ENCODE measurements at places on chromosomes 16 and 17.
A peak's percentile ranks its signal among the peaks of the same experiment; 100 is the strongest.

- DNase-seq = no peak
Measured at GRCh38 chr17:6701719-6702118, 11.4 kb downstream of the SLC13A5 start.

- peak; percentile 81 for DNase-seq
Measured at GRCh38 chr16:83952940-83953795, at the start of gene OSGIN1. OSGIN1 (plus strand) TSS chr16:83953240; CDS start chr16:83957672, 4,432 bp downstream.

- no peak for DNase-seq
Measured at GRCh38 chr16:67413978-67414911, 2.0 kb downstream of the ZDHHC1 start.

DNA sequence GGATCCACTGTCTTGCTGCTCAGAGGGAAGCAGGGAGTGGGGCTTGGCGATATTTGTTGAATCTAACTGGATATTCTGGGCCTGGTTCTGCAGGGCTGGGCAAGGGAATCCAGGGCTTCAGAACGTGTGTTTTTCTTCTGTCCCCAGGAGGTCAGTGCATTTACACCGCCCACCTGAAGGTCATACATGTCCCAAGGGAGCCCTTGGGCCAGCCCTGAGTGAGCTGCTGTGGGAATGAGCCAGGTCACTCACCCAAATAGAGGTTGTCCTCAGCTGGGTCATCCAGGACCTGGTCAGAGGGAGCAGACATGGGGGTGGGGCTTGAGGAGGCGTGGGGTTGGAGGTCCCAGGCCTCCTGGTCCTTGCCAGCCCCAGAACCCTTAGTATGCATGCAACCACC lies 10.6 kb downstream of the CAMKK1 start:
- no peak for DNase-seq

GRCh38 chr17:71936977-71937376 lies 183.8 kb upstream of the SOX9 start:
- DNase-seq = no peak

DNA sequence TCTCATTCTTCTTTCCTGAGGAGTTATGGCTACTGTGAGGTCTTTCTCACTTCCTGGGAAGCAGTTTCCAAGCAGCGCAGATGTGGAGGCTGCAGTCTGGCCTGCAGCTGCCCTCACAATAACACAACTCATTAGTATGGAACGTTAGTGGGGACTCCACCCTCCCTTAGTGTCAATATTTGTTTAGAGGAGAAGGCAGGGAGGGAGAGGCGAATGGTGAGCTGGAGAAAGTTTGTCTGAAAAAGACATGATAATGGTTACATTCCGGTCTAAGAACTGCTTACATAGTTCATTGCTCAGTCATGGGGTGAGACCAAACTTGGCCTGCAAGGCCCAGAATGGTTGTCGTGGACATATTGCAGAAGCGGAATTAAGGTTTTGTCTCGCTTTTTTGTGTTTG lies 170.2 kb downstream of the HS3ST3B1 start:
- DNase-seq = no peak

DNA sequence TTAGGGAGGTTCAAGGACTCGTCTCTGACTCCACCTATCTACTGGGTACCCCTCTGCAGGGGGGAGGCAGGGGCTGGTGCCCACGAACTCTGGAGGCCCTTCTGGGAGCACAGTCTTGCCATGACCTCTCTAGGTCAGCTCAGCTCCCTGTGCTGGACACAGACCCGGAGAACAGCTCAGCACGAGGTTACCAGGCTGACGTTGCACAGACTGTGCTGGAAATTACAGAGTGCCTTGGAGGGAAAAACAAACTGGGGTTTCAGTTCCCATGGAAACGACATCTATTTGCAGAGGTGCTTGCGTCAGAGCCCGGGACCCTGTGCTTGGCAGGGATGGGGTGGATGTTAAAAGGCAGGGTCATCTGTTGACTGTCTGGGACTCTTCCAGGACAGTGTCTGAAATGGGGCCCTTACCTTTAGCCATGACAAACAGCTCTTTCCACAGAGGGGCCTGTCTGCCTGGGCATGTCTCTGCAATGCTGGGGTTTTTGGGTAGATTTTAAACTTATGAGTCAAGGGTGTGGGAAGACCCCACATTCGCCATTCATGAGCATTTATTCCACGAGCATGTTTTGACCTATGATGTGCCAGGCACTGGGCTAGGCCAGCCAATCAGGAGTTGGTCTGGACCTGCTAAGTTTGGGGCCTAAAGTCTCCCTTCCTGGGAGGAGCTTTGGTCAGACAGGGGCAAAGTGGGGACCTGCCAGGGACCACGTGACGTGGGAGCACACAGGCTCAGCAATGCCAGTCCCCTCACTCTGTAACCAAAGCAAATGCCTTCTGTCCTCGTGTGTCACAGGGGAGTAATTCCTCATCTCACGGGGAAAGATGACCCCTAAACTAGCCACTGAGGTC lies 22.5 kb downstream of the CCR7 start:
- DNase-seq = peak; percentile 94

- no peak for DNase-seq
Measured at GRCh38 chr17:57273490-57273889, 17.2 kb downstream of the MSI2 start.

- DNase-seq = no peak
Measured at GRCh38 chr16:23952128-23952970, 116.6 kb downstream of the PRKCB start.

DNA sequence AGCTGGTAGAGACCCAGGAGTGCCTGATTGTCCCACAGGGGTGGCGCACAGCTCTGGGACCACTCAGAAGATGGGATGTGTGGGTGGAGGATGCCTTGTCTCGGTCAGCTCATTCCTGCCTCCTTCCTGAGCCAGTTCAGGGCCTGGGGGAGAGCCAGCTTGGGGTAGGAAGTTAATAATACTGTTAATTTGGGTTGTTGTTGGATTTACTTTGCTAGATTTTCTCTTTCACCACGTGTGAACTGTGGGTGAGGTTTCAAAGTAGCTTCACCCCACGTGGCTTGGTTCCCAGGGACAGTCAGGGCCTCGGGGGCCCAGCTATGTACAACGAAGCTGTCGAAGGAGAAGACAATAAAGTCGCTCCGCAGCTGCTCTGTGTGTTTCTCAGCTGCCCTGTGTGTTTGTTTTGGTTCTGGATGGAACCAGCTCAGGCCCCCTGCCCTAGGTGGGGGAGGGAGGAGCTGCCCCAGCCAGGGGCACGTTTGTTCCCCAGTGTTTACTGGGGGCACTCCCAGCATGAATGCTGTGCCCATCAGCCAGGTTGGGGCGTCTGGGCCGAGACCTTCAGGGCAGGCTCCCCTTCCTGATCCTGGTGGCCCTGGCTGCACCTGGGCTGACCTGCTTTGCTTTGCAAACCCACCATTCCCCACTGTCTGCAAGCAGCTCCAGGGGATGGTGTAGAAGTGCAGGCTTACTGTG lies 2.3 kb downstream of the NUDT16L1 start:
- DNase-seq = no peak

DNA sequence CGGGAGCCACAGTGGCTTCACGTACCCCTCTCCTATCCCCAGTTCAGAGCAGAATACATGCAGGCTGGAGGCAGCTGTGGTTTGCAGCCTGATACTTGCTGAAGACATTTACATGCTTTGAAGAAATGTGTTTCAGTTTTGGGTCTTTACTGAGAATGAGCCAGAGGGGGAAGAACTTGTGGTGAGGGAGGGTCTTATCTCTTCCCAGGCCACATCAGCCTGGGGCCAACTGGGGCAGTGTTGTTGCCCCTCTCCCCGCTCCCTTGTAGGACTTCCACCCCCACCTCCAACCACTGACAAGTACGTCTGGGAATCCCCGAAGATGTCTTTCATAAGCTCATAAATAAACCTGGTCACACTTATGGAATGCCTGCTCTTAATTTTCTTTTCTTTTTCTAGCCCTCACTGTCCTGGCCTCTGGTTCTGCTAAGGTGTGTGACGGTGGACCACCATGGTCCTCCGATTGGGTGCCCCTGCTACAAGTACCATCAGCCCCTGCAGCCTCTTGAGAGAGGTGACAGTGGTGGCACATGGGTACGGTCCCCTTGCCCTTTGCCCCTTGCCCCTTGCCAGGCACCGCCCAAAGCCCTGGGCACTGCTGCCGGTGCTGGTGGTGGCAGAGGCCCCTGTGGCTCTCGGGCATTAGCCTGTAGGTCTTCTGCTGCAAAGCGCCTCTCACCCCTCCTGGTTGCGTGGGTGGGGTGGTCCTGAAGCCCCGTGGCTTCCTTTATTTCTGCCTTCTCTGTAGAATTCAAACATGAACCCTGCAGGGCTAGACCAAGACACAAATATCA lies 144.8 kb upstream of the RPH3AL start:
- no peak for DNase-seq

DNA sequence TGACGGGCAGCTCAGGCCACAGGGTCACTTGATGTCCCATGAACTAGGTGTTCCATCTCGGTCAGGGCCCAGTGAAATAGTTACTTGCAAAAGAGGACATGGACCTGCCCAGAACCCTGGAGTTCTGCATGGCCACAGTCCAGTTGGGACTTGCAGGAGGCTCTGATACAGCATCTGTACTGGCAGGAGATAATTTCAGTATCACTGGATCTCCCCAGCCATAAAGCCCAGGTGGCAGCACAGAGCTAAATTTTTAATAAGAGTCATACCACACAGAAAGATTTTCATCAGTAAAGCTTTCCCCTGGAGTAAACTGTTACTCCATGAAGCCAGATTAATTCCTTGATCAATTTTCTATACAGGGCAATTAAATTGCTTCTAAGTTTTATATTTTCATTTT lies 18.0 kb upstream of the SLC16A5 start:
- DNase-seq = no peak

GRCh38 chr16:1678500-1679098 lies 520 bp downstream of the JPT2 start:
- peak; percentile 62 for DNase-seq

DNA sequence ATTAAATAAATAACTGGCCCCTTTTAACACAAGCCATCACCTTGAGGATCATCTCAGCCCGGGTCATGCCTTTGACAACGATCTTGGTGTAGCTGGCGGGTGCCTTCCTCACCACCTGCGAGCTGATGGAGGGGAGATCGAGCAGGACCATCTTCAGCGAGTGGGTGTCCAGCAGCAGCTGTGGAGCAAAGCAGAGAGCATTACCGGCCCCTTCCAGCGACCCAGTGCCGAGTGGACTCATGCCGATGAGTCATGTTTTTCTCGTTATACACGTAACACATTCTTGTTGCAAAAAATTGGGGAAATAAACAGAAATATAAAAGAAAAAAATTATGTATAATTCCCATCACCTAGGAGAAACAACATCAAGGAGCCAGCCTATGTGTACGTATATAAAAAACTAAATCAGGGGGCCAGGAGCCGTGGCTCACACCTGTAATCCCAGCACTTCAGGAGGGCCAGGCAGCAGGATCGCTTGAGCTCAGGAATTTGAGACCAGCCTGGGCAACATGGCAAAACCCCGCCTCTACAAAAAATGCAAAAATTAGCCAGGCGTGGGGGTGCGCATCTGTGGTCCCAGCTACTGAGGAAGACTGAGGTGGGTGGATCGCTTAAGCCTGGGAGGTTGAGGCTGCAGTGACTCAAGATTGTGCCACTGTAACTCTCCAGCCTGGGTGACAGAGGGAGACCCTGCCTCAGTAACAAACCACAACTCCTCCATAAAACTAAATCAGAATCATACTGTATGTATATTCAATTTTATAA lies 169.1 kb upstream of the RPH3AL start:
- DNase-seq = no peak

DNA sequence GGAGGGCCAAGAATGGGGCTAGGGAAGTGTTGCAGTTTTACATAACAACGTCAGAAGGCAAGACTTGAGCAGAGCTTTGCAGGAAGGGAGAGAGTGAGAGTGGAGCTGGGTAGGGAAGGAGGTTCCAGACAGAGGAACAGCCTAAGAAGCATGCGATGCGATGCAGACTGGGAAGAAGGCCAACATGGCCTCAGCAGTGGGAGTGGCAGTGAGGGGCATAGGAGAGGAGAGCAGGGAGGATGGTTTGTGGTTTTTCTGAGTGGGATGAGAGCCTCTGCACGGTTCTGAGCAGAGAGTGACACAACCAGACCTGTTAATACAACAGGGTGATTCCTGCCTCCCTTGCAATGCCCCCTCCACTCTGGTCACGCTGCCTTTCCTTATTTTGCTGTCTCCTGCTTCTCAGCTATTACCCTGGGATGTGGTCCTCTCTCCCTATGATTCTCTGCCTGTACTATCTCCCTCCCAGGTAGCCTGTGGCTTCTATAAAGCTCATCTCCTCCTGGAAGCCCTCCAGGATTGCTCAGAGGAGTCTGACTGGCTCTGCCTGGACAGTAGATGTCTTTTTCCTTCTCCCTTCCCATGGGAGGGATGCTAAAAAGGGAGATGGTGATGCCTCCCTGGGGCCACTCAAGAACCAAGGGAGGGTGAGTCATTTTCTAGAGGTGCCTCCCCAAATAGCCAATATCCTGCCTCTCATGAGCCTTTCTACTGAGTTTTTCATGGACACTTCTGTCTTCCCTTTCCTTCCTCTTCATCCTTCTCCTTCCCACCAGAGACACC lies 38.7 kb upstream of the NGFR start:
- DNase-seq = no peak

DNA sequence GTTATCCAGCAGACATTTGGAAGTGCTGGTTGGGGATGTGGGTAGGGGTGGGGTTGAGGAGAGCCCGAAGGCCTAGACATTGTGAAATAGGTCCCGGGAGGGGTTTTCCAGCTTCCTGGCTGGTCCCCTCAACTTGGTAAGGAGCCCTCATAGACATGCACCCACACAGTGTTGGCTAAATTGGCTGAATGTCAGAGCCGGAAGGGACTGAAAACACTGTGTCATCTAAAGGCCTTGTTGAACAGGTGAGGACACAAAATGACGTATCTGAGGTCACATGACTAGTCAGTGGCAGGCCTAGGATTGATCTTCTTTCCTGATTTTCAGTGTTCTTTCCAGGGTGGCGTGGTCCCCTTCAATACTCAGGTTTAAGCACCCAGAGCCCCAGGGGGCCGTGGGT lies 27.6 kb downstream of the ITGB3 start:
- no peak for DNase-seq

DNA sequence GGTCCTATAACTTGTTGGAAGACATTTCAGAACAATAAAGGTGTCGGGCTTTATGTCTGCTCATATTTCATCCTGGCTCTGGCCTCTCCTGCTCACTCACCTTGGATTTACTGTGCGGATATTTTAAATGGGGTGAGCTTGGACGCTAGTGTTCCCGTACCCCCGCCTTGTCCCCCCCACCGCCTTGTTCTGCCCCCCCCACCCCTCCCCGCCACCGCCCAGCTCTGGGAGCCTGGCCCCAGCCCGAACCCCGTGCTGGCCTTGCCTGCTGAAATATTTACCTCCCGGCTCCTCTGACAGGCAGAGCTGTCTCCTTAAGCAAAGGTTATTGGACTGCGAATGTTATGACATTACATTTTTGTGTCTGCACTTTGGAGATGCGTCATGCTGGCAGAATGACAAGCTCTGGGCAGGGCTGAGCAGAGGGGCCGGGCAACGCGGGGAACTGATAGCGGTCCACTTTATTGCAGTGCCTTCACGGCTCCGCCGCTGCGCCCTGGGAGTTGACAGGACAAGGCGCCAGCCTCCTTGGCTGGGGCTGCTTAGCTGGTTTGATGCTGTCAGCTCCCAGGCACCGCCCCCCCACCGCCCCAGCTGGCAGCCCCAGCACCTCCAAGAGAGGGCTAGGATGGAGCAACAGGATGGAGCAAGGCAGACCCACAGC lies 222.5 kb upstream of the GSE1 start:
- no peak for DNase-seq

All from activated naive CD4-positive, alpha-beta T cell treated with anti-CD3 and anti-CD28 coated beads, Interleukin-2, amount 50 U/mL, for 72 hours (primary cell).